ENCODE measurements at places on chromosomes 12 and 14.

- no peak for DNase-seq
Observed at GRCh38 chr12:51434305-51434704, 9.7 kb downstream of the SLC4A8 start.

DNA sequence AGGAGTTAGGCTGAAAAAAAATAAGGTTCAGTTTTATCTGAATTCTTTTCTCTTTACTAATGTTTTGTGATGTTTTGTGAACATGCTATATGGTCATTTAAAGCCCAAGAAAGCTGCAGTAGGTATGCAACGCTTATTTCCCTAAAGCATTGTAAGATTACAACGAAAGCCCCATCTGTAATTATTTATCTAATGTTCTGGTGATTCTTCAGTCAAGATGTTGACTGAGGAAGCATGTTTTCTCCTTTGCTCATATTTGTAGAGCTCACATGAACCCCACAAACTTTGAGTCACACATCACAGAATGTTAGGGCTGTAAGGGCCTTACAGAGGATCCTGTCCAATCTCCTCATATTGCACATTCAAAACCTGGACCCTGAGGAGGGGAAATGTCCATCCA lies 3.2 kb upstream of the TUBA1C start:
- no peak for DNase-seq

DNA sequence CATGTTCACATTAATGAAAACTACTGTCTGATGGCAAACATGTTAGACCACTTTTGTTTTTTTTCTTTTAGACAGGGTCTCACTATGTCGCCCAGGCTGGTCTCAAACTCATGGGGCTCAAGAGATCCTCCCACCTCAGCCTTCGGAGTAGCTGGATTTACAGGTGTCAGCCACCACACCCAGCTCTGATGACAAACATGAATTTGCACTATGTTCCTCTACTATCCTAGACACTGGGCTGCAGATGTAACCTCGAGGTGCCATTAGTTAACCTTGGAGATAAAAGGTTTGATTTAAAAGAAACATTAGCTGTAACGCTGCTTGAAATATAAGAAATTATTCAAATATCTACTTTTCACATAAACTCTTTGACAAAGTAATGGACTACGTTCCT lies 8.1 kb downstream of the VPS37B start:
- no peak for DNase-seq

- DNase-seq: no peak
Observed at GRCh38 chr12:66925083-66925482, 246.2 kb upstream of the GRIP1 start.

GRCh38 chr12:47139000-47139681 lies 59.4 kb upstream of the AMIGO2 start:
- no peak for DNase-seq

DNA sequence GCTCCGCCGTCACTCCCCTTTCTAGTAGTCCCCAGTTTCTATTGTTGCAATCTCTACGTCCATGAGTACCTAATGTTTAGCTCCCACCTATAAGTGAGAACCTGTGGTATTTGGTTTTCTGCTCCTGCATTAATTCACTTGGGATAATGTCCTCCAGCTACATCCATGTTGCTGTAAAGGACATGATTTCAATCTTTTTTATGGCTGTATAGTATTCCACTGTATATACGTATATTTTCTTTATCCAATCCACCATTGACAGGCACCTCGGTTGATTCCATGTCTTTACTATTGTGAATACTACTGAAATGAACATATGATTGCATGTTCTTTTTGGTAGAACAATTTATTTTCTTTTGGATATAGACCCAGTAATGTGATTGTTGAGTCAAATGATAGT lies 114.7 kb downstream of the ANKS1B start:
- DNase-seq: no peak

- no peak for DNase-seq
Observed at GRCh38 chr14:104974665-104975390, 3.3 kb downstream of the AHNAK2 start.

DNA sequence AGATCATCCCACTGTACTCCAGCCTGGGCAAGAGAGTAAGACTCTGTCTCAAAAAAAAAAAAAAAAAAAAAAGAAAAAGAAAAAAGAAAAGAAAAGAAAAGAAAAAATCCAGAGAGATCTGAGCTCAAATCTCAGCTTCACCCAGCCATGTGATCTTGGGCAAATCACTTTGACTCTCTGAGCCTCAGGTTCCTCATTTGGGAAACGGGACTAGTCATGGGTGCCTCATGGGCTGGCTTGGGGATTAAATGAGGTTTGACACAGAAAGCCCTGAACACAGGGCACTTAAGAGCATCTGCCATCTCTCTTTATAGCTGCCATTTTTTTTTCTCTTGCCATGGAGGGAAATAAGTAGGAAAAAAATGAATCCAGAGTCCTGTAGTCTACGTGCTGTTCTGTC lies 86.2 kb upstream of the MYL2 start:
- DNase-seq: no peak

DNA sequence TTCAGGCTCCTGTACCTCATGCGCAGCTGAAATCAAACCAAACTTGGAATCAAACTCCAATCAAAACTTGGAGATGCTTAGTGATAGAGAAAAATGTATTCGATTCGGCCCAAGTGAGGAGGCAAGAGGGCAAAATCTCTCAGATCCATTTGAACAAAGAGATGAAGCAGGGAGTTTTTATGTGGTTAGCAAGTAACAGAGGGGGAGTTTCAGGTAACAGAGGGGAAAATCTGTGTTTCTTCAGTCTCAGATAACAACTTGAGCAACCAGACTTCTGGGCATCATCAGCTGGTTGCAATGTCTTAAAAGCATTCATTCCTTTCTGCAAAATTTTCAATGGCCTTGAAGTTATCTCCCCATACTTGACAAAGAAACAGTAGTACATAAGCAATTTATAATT lies 245.1 kb upstream of the AVPR1A start:
- no peak for DNase-seq

GRCh38 chr14:55580470-55581341 lies 699 bp downstream of the KTN1 start:
- DNase-seq: peak; percentile 51

- peak; percentile 56 for DNase-seq
Observed at GRCh38 chr12:79174626-79175025, 310.1 kb downstream of the SYT1 start.

- DNase-seq: no peak
Observed at GRCh38 chr12:18432206-18432605, 170.9 kb downstream of the PIK3C2G start.

DNA sequence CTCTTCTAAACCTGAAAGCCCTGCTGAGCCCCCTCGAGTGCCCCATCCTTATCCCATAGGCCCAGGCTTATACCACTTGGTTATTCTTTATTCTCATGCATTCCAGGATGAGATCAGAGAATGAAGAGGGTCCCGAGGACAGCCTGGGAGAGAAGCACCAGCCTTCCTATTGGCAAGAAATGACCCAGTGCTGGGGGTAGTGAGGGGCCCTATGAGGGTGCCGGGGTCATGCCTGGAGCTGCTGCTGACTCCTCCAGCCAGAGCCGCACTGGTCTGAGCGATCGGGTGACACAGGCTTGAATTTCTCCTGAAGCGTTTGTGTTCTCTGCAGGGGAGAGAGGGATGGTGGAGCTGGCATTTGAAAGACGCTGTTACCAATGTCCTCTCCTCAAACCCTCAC lies 18.1 kb downstream of the MORN3 start:
- no peak for DNase-seq

GRCh38 chr12:54583726-54584125 lies 4.7 kb downstream of the PPP1R1A start:
- DNase-seq: no peak

GRCh38 chr12:124633365-124634362 lies 66.3 kb upstream of the NCOR2 start:
- DNase-seq: no peak

- no peak for DNase-seq
Observed at GRCh38 chr12:61916831-61917230, 343.4 kb upstream of the USP15 start.

DNA sequence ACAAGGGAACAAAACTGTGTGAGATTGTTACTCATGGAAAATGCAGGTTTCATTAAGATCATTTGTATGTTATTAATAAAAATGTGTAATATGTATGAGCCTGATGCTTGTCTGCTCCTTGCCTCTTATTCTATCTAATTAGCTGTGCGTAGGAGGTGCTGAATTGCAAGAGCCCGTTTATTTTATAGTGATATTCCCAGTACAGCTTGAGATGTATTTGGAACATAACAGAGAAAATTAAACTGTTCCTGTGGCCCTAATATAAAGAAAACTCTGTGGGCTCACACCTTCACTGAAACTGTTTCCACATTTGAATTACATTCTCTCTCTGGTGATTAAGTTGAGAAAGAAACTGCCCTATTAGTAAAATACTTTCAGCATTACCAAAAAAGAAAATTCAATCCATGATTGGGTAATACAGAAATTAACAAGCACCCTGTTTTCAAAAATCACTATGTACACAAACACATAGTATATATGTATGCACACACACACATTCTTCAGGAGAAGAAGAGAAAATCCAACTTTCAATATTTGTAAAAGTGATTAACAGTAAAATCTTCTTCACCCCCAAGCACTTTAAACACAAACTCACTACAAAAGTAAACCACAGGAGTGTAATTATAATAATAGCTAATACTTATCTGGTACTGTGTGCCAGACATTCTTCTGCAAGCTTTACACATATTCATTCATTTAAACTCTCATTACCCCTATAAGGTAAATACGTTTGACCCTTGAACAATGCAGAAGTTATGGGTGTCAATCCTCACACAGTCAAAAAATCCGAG lies 233.2 kb downstream of the PHLDA1 start:
- no peak for DNase-seq

DNA sequence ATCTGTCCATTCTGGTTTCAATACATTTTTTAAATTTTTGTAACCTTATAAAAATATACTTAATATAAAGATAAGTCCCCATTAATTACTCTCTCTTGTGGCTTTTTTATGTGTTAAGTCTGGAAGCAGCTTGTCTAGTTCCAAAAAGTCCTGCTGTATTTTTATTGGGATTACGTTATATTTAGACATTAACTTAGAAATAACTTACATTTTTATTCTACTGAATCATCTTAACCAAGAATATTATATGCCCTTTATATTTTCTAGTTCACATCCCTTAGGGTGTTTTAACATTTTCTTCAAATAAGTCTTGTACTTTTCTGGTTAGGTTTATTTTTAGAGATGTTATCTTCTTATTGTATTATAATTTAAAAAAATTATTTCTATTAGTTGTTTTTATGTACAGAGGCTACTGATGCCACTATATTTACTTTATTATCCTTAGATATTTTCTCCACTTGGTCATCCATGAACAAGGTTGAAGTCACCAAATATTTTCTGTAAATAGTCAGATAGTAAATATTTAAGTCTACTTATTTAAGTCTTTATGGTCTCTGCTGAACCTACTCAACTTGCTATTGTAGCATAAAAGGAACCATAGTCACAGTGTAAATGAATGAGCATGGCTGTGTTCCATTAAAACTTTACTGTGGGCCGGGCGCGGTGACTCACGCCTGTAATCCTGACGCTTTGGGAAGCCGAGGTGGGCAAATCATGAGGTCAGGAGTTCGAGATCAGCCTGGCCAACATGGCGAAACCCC lies 132.4 kb upstream of the NEDD1 start:
- DNase-seq: no peak

- no peak for DNase-seq
Observed at GRCh38 chr14:66758031-66758613, 250.2 kb downstream of the GPHN start.

DNA sequence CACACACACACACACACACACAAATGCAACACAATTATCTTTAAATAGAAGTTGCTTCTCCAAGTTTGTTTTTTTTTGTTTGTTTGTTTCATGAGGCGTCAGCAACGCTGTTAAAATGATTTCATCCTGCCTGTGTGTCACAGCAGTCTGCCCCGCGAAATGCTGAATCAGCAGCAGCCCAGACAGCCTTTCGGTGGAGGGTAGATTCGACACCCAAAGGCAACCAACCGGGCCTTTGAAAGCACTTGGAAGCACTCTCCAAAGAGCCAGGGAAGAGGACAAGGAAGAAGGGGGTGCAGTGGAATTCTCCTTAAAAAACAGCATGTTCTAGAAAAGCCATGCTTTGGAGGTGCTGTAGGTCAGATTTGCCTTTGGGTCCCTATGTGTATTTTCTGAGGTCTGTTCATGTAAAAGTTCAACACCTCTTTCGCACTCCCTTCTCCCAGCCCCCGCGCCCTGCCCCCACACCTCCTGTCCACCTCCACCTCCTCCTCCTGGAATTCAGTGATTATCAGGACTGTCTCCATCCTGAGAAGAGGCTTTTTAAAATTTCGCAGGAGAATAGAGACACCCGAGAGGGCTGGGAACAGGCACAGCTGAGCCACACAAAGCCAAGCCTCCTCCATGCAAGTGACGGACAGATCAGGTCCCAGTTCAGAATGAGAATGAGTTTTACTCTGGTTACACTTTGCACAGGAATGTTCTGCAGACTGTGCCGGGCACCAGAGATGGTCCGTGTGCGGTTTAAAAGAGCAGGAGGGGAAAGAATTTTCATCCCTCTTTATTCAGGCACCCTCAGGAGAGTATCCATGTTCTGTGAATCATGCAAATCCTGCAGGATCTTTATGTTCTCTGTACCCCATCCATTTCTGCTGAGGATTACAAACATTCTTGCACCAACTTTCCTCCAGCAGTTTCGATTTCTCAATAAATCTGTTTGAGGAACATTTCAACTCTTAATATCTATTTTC lies 177.9 kb downstream of the ETV6 start:
- peak; percentile 40 for DNase-seq

GRCh38 chr12:24268663-24269186 lies 319.3 kb upstream of the SOX5 start:
- no peak for DNase-seq

DNA sequence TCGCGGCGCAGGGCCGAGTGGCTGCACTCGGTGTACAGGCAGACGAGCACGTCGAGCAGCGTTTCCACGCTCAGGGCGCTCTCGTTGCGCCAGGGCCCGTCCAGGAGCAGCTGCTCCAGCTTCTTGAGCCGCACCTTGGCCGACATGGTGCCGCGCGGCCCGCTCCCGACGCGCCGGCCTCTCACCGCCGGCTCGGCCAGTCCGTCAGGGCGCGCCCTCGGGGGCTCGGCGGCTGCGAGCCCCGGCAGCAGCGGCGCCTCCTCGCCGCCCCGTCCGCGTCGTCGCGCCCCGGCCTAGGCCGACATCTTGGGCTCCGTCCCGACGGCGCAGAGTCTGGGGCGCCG lies 349 bp downstream of the CDC42BPB start:
- DNase-seq: no peak

- no peak for DNase-seq
Observed at GRCh38 chr12:116339062-116339461, 61.6 kb upstream of the MED13L start.

- no peak for DNase-seq
Observed at GRCh38 chr14:69066396-69067171, 86.3 kb downstream of the DCAF5 start.

DNA sequence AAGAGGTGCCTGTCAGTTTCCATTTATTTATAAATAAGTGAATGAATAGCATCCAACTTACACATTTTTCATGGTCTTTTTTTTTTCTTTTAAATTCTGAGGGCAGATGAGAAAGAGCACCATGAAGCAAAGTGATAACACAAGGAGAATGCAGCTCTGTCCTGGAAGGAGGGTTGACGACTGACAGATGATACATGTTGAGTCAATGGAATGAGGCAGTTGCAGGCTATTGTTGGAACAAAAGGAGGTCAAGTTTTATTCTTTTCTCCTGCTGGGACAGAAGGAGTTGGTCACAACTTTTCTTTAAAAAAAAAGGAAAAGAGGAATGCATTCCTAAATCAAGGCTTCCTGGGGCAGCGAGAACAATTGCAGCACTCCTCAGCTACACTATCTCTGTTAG lies 119.9 kb upstream of the PLEKHG7 start:
- no peak for DNase-seq

- no peak for DNase-seq
Observed at GRCh38 chr14:101562659-101563351, 1.5 kb downstream of the DIO3 start.

All from hippocampal formation (tissue), 2 donors.